ENCODE measurements at places on chromosomes 6 and 20.

DNA sequence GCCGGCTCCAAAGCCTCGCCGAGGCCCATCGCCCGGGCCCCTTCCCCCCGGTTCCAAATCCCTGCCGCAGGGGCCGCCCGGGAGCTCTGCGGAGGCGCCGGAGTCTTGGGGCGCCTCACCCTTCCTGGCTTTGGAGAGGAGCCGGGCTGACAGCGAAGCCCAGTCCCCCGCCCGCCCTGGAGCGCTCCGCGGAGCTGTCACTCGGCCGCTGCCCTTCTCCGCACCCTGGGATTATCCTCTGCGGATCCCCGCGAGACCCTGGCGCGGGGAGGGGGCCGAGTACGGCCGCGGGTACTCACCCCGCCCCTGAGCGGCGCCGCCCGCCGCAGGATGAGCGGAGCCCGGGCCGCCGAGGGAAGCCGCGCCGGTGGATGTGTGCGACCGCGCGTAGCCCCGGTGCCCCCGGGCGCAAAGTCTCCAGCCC lies 343 bp downstream of the SNAP91 start:
- DNase-seq: no peak
- no peak overlapping the region for H3K27ac ChIP-seq
- no peaks in the 10 kb centered on the region for H3K36me3 ChIP-seq

DNA sequence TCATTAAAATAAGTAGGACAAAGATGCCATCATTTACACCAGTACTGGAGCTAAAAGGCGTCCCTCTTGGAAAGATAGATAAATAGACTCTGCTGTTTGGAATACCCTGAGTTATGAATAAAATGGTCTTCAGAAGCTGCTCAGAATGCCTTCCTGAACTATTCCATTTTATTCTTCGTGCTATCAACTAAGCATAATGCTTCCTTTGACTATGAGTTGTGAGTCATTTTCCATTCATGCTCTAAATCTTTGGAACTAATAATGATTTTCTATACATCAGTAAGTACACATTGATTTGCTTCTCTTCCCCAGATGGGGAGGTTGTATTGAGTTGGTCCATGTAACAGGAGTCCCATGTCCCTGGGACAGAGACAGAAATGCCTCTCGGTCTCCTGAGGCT lies 98.3 kb upstream of the PDE7B start:
- H3K27me3 ChIP-seq: peaks cover 8% of the 10 kb centered on the region
- DNase-seq: no peak
- H3K36me3 ChIP-seq: no peaks in the 10 kb centered on the region
- H3K4me1 ChIP-seq: no peaks in the 10 kb centered on the region

DNA sequence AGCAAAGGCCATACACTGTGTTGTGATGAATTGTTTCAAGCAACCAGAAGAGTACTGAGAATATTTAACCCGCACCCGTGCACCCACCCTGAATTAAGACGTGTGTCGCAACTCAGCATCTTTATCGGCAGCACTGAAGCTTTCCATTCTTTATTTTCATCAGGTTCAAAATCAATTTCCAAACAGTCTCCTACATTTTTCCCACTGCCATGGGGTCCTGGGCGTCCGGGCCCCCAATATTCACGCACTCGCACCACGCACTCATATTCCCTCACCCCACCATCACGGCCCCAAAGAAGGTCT lies 1.8 kb downstream of the LTB start:
- peaks cover 69% of the 10 kb centered on the region for H3K36me3 ChIP-seq
- H3K4me1 ChIP-seq: peaks cover 70% of the 10 kb centered on the region
- H3K27ac ChIP-seq: peak overlapping the region; percentile 97

GRCh38 chr6:33061987-33062386 lies 11.5 kb downstream of the HLA-DPA1 start:
- H3K27me3 ChIP-seq: peaks cover 17% of the 10 kb centered on the region
- H3K27ac ChIP-seq: no peak overlapping the region
- H3K4me1 ChIP-seq: no peaks in the 10 kb centered on the region

GRCh38 chr20:19070026-19070425 lies 142.4 kb upstream of the SLC24A3 start:
- no peak overlapping the region for H3K4me3 ChIP-seq
- H3K27ac ChIP-seq: no peak overlapping the region
- no peaks in the 10 kb centered on the region for H3K36me3 ChIP-seq
- H3K27me3 ChIP-seq: no peaks in the 10 kb centered on the region
- peaks cover 3% of the 10 kb centered on the region for H3K4me1 ChIP-seq

DNA sequence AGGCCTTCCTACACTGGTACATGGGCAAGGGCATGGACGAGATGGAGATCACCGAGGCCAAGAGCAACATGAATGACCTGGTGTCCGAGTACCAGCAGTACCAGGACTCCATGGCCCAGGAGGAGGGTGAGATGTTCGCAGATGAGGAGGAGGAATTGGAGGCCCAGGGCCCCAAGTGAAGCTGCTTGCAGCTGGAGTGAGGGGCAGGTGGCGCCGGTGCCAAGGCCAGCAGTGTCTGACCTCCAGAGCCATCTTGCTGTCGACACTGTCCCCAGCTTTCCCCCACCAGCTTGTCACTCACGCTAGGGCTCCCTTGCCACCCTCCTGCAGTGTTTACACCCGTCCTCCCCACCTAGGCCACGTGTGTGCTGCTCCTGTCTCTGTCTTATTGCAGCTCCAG lies 12.2 kb downstream of the GABRR2 start:
- peaks cover 17% of the 10 kb centered on the region for H3K4me1 ChIP-seq
- no peak overlapping the region for H3K4me3 ChIP-seq
- no peaks in the 10 kb centered on the region for H3K36me3 ChIP-seq
- no peak overlapping the region for H3K27ac ChIP-seq

- no peaks in the 10 kb centered on the region for H3K4me1 ChIP-seq
- no peaks in the 10 kb centered on the region for H3K27me3 ChIP-seq
- DNase-seq: no peak
- H3K36me3 ChIP-seq: no peaks in the 10 kb centered on the region
- no peak overlapping the region for H3K27ac ChIP-seq
These were observed 73.5 kb upstream of the CDH4 start for GRCh38 chr20:61178551-61179071.

- no peaks in the 10 kb centered on the region for H3K4me1 ChIP-seq
- no peak for DNase-seq
- no peak overlapping the region for H3K27ac ChIP-seq
These were observed 77.6 kb downstream of the TPBG start for GRCh38 chr6:82441047-82441855.

DNA sequence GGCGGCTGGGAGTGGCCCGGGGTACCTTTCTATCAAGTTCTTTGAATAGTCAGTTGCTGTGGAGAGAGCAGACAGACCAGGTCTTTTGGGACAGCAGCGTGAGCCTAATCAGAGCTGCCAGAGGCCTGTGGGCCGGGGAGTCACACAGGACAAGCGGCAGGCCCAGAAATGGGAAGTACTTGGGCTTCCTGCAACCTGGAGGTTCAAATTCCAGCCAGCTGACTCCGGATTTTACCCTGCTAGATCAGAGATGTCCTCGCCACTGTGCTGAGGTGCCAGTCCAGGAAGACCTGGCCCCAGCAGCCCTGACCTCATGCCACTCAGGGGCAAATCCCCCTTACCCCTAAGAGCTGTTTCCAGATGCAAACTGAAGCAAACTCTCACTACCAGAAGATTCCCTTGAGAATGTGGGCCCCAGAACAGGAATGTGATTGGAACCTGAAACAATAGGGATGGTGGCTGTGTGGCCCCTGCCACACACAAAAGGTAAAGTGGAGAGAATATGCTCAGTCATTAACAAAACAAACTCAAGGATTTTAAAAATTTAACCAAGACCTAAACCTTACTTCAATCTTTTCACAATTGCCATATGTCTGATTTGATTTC lies 9.7 kb downstream of the BEND3 start:
- no peaks in the 10 kb centered on the region for H3K36me3 ChIP-seq
- H3K4me3 ChIP-seq: no peak overlapping the region
- H3K27me3 ChIP-seq: no peaks in the 10 kb centered on the region
- no peaks in the 10 kb centered on the region for H3K4me1 ChIP-seq
- H3K27ac ChIP-seq: no peak overlapping the region

GRCh38 chr6:44386364-44386928 lies 1.1 kb upstream of the CDC5L start:
- H3K36me3 ChIP-seq: peaks cover 23% of the 10 kb centered on the region
- peaks cover 20% of the 10 kb centered on the region for H3K27me3 ChIP-seq
- peak overlapping the region; percentile 98 for H3K27ac ChIP-seq
- no peak for DNase-seq
- peaks cover 40% of the 10 kb centered on the region for H3K4me1 ChIP-seq

DNA sequence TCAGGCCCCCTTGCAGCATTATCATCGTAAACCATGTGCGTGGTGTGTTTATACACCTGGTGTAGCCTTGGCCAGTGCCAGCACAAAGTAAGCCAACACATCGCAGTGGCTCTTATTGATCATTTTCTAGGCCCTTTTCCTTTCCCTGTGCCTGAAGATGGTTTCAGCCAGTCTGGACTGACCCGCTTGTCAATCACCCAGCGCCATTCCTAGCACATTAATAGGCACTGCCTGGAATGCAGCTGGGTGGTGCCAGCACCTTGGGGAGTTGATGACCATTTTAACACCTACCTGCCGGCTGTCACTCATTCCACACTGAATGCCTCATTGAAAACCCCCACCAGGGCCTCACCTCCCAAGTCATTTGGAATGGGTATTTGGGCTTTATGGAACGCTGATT lies 4.9 kb upstream of the UQCC2 start:
- H3K27me3 ChIP-seq: peaks cover 42% of the 10 kb centered on the region
- no peak overlapping the region for H3K4me3 ChIP-seq
- peaks cover 2% of the 10 kb centered on the region for H3K36me3 ChIP-seq
- H3K4me1 ChIP-seq: peaks cover 11% of the 10 kb centered on the region

DNA sequence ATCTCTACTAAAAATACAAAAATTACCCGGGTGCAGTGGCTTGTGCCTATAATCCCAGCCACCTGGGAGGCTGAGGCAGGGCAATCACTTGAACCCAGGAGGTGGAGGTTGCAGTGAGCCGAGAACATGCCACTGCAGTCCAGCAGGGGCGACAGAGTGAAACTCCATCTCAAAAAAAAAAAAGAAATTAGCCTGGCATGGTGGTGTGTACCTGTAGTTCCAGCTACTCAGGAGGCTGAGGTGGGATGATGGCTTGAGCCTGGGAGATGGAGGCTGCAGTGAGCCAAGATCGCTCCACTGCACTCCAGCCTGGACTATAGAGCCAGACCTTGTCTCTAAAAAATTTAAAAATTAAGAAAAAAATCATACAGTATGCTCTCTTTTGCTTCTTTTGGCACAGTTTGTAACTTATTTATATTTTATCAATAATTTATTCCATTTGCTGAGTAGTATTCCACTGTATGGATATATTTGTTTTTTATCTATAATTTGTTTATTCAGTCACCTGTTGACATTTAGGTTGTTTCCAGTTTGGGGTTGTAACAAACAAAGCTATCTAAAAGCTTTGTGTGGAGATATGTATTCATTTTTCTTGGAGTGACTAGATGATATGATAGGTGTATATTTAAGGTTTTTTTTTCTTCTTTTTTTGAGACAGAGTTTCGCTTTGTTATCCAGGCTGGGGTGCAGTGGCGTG lies 8.0 kb upstream of the MYBL2 start:
- peaks cover 17% of the 10 kb centered on the region for H3K4me1 ChIP-seq
- H3K4me3 ChIP-seq: no peak overlapping the region
- H3K36me3 ChIP-seq: no peaks in the 10 kb centered on the region
- H3K27ac ChIP-seq: no peak overlapping the region
- DNase-seq: no peak
- peaks cover 7% of the 10 kb centered on the region for H3K27me3 ChIP-seq

DNA sequence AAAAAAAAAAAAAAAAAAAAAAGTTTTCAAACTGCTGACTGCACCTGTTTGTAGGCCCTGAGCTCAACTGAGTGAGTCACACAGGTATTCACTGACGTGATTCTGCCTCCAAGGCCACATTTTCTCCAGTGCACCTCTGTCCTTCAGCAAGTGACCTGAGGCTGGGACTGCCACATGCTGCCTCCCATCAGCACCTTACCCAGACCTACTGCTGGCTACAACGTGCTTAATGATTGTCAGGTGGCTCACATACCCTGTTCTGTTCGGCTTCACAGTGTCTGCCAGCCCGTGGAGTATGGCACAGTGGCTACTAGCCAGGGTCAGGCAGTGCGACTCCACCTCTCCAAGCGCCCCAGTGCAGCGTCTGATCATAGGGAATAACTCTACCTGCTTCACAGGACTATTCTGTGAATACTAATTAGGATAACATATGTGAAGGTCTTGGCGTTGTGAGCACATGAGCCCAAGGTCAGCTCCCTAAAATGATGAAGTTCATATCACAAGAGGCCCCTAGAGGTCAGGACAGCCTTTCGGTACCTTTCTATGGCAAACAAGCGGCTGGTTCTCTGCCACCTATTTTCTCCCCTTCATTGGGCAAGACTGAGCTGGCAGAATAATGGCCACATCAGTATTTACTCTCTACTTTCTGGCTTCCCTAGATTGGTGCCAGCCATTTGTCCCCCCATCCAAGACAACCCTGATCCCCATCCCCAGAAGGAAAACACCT lies 28.1 kb downstream of the RIPOR3 start:
- H3K27me3 ChIP-seq: peaks cover 29% of the 10 kb centered on the region
- H3K4me3 ChIP-seq: no peak overlapping the region
- no peaks in the 10 kb centered on the region for H3K36me3 ChIP-seq
- no peaks in the 10 kb centered on the region for H3K4me1 ChIP-seq
- no peak for DNase-seq
- no peak overlapping the region for H3K27ac ChIP-seq

DNA sequence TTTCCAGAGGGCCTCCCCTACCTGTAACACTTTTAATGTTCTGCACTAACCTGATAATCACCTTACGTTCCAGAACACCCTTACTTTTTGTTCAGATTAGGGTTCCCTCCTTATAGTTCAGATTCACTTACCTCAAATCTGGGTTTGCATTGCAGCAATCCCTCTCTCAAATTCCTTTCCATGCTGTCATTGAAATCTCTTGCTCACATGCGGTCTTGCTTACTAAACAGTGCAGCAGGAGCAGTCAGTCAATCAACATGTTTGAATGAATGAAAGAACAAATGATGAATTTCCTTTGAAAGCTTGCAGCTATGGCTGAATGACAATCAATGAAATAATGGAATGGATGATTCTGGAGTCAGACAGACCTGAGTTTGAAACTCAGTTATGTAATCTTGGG lies 200.1 kb downstream of the HIVEP2 start:
- H3K36me3 ChIP-seq: no peaks in the 10 kb centered on the region
- no peak for DNase-seq
- peaks cover 2% of the 10 kb centered on the region for H3K4me1 ChIP-seq
- no peaks in the 10 kb centered on the region for H3K27me3 ChIP-seq
- H3K27ac ChIP-seq: no peak overlapping the region

GRCh38 chr6:97456070-97456469 lies 173.1 kb upstream of the MMS22L start:
- H3K36me3 ChIP-seq: no peaks in the 10 kb centered on the region
- no peak overlapping the region for H3K27ac ChIP-seq
- H3K4me1 ChIP-seq: no peaks in the 10 kb centered on the region
- no peak overlapping the region for H3K4me3 ChIP-seq

DNA sequence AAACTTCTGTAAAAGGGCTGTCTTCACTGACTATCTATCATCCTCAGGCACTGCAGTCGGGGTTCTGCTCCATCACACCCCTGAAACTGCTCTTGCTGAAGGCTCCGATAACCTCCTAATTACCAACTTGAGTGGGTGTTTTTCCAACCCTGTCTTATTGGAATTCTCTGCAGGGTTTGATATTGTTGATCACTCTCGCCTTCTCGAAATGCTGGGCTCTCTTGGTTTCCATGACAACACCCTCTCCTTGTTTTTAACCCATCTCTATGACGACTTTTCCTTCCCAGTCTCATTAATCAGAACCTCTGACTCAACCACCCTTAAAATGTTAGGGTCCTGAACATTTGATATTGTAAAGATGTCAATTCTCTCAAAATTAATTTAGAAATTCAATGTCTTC lies 39.4 kb upstream of the NNAT start:
- DNase-seq: no peak
- H3K27ac ChIP-seq: no peak overlapping the region
- H3K36me3 ChIP-seq: no peaks in the 10 kb centered on the region
- H3K4me3 ChIP-seq: no peak overlapping the region

Measured in activated naive CD4-positive, alpha-beta T cell treated with anti-CD3 and anti-CD28 coated beads, Interleukin-2, amount 10 ng/mL, durations not matched to agents 7 days and 5 days (primary cell).